ENCODE measurements at places on chromosomes 12 and 14.

GRCh38 chr12:2963760-2964292 is 4.6 kb downstream of the TEAD4 start:
- no peak for DNase-seq

DNA sequence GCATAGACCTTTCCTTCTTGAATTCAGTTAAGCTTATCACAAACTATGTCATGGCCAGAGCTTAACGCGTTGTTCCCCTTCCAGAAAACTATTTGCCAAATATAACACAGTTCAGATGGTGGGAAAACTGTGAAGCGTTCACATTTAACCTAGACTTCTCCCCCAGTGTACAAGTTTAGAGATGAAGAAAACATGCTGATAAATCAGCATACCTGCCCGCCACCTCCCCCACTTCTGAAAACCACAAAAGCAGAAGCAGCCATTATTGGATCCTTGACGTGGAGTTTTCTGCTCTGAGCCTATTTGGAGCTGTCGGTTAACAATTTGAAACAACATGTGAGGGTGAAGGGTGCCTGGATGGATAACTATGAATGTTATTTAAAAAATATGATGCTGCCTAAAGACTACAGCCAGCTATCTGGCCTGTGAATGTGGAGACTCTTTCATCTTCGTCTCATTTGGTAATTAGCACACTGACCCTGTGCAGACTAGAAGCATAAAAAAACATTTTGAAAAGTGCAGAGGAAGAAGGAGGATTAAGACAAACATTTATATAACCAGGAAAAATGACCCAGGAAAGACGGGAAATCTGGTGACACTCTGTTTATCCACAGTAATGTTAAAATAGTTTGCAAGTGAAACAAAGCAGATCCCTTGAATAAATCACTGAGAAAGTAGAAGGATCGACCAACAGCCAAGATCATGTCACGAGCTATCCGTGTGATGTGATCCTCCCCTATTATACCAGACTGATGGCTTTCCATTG is 408.2 kb downstream of the AEBP2 start:
- DNase-seq = no peak

DNA sequence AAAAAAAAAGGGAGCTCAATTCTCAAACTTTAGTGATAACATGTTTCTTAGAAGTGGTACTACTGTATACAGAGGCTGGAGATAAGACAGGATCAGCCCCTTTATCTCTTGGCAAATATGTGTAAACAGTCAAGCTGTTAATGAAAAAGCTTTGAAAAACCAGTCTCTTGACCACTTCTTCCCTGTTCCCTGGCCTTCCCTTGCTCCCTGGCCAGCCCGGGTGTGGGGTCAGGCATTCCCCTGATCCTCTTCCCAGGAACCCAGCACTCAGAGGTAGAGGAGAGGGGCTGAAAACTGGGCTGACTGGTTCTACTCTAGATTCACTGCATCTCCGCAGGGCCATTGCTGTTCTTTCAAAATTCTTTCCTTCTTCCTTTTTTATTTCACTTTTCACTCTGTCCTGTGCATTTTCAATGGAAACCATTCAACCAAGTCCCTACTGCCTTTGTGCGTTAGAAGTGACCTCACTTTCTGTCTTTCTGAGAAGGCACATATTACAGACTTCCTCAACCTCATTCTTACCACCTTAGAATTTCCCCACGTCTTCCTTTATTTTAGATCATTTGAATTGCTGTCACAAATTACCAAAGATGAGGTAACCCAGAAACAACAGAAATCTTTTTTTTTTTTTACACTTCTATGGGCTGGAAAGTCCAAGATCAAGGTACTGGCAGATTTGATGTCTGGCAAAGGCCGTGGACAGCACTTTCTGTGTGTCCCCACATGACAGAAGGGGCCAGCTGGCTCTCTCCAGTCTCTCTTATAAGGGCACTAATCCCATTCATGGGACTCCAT is 5.7 kb downstream of the GNG2 start:
- no peak for DNase-seq

DNA sequence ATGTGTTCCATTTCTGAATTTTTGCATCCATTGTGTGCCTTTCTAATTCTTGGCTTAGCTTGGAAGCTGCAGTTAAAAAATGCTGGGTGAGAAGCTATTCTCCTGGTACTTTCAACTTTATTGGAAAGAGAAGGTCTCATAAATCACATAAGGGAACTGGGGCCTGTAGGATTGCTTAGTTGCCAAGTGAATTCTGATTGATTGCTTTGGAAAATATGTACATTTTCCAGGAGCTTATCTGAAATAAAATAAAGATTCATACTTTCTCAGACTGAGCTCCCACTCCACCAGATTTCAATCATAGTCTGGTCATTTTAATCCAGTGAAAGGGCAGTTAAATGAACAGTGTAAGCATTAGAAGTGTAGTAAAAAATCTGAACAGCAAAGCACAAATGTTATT is 50.0 kb upstream of the PRICKLE1 start:
- DNase-seq = no peak

DNA sequence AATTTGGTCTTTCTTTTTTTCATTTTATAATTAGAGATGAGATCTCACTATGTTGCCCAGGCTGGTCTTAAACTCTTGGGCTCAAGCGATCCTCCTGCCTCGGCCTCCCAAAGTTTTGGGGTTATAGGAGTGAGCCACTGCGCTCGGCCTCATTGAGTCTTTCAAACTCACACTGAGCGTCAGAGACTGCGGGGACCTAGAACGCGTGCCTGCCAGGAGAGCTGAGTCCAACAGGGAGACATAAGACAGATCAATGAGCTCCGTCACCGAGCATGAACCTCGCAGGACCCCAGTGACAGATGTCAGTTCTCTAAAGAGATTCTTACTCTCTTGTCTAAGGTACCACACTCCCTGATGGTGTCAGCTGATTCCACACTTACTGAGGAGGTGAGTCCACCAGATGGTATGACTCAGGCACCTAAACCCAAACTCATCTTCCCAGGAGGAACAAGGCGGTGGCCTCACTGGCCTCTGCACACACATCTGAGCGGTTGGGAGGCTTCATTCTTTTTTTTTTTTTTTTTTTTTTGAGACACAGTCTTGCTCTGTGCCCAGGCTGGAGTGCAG is 58.9 kb downstream of the CCDC88C start:
- DNase-seq = no peak

DNA sequence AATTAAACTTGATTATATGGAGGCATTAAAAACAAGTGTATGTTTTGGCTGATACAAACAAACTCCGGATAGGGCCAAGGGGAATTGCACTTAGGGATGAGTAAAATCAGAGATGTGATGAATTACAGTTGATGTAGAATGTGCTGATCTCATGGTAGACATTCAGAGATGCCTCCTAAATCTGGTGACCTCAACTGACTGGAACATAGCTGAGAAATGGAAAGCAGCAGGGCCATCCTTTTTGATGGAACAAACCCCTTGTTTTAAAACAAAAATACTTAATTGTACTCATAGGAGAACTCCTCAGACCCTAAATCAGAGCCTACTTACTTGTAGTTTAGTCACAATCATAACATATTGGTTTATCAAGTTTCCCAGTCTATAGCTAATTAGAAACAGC is 122.8 kb downstream of the C12orf75 start:
- DNase-seq = no peak

GRCh38 chr14:72528059-72528862 is 365.6 kb downstream of the DPF3 start:
- DNase-seq = no peak

All from NCI-H1417 treated with DMSO at 0.1 percent for 48 hours (cell line).